ENCODE measurements at places on chromosomes 11 and 22.

DNA sequence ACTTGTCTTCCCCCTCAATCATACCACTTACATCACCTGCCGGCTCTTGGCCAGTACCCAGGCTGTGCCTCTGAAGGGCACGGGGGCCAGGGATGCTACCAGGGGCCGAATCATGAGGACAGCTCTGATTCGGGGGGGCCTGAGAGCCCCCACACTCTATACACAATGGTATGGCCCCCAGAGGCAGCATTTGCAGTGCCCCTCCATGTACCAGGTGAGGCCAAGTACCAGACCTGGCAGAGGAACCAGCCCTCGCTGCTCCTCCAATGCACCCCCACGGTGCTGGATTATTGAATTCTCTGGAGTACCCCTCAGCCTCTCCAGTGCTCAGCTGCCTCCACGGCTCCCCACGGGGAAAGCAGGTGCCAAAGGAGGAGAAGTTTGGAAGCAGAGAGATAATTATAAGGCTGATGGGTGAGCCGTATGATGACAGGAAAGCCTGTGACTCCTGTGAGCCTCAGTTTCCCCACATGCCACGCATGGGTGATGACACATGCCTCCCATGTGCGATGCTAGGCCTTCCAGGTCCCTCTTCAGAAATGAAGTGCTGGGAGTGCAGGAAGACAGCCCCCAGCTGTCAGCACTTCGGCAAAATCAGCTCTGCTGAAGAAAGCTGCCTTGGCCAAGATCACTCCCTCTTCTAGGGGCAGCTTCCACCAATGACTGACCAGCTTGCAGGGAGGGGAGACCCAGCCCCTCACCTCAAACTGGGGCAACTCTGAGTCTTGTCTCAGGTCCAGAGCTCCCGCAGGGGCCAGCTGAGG, 69.9 kb downstream of the THAP12 start:
- no peak for DNase-seq

DNA sequence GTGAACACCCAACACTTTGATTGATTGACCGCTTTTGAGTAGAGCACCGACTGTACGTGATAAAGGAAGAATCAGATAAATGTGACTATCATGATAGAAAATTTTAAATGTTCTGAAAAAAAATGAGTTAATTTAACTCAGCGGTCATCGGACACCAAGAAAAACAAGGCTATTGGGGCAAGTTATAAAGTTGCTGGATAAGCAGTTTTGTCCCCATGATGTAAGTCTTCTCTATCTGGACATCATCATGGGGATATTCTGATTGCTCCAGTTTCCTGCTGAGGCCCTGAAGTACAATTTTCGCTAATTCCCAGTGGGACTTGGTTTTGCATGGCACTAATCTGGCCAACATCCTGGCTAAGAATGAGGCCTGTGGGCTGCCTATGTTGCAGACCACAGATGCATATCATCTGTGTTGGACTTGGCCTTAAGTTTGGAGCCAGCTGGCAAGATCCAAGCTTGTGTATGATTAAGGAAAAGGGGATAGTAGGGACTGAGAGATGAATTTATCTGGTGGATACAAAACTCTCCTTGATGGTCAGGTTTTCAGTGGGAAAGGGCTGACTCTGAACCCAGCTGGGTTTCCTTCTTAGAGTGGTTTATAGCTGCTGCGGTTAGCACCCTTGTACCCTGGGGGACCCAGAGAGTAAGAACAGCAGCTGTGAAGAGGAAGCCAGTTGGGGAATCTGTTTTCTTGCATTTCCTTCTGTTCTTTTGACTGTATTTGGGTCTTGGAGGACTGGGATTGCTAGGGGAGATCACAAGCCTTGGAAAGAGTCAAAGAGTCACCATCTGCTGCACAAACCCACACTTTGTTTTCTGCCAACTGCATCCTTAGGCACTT, 118.3 kb downstream of the SEZ6L start:
- DNase-seq: no peak

- no peak for DNase-seq
Measured at GRCh38 chr11:112722876-112723275, 238.3 kb upstream of the NCAM1 start.

DNA sequence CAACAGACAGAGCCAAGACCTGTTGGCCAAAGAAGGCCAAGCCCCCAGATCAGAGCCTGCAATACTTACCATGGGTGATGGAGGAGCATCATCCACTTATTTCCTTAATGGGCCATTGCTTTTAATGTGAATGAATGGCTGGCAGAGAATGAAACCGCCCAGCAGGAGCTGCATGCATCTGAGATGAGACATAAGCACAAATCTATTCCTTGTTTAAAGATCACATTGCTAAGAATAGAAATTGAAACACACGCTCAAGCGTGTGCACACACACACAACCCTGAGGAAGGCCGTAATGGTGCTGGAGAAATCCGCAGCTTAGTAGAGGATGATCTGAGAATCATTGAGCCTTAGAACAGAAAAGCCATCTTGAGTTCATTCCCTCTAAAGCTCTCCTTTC, 5.3 kb upstream of the RRAS2 start:
- DNase-seq: no peak

- no peak for DNase-seq
Measured at GRCh38 chr11:106875013-106875412, 143.3 kb downstream of the GUCY1A2 start.

DNA sequence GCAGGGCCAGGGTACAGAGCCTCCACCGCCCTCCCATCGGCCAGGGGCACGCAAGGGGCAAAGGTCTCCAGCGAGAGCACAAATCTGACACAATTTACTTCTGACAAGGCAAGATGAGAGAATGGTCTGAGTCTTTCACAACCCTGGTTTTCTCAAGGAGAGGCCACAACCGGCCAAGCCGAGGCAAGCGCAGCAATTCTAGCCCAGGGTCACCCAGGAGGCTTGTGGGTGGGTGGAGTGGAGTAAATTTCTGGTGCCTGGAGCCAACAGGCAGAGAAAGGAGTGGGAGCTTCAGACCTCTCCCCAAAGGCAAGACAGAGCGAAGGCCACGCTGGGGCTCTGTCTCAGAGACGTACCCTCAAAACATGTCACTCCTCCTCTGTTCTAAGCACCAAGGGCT, 9.3 kb downstream of the LARGE2 start:
- DNase-seq: no peak

- no peak for DNase-seq
Measured at GRCh38 chr22:23763579-23763945, 772 bp downstream of the C22orf15 start.

DNA sequence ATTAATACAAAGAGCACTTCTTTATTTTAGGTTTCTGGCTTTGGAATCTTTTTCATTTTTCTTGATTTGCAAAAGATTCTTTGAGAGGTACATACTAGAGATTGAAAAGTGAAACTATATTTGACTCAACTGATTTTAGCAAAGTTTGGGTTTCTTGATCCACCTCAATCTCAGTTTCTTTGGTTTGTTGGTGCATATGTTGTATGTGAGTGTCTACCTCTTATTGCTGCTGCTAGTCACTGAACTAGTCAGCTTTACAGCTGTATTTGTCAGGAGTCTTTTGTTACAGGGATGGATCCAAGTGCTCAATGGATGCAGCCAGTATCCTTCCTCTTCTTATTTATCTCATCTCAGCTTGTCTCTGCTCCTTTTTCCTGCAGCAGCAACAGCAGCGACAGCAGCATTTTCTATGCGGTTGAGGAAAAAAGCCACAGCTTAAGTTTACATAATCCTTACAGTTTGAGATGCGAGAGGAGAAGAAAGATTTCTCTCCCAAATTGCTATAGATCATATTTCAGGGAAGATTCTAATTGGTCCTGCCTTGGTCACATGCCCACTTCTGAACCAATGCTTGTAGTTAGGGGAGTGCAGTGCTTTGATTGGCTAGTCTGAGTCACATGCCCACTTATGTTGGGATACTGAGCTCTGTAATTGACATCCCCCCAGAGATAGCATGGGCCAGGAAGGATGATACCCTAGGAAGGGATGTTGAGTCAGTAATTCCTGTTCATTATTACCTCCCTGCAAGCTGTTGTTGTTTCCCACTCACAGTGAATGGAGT, 10.0 kb upstream of the ZNRF3 start:
- DNase-seq: no peak

- no peak for DNase-seq
Measured at GRCh38 chr11:18757811-18758210, 31.8 kb upstream of the IGSF22 start.

- DNase-seq: no peak
Measured at GRCh38 chr22:29096736-29097669, 24.2 kb downstream of the KREMEN1 start.

DNA sequence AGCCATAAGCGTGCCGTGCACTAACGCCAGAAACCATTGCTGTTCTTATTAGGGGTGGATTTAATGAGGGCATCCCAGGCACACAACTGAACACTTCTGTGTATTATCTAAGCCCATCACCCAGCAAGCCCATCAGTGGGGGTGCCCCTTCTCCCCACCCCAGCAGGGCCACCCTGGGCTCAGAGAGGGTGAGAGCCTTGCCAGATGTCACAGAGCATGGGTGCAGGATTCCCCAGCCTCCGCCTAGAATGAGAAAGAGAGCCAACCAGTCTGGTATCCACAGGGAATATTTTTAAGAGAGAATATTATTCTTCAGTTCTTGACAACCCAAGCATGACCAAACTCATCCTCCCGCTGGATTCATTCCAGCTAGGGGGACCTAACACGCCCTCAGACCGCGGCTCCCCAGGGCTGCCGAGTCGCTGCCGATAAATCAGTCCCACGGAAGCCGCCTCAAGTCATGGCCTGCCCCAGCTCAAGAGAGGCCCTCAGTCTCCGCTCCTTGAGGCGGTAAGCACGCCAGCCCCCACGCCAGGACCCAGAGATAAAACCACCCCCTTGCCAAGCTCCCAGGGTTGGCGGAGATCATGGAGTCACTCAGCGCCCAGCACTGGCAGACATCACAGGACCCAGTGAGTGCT, 47.2 kb downstream of the MN1 start:
- no peak for DNase-seq

GRCh38 chr11:57476047-57476756, 15.9 kb downstream of the RTN4RL2 start:
- DNase-seq: no peak

GRCh38 chr22:38180841-38181452, 683 bp downstream of the PLA2G6 start:
- peak; percentile 97 for DNase-seq

- DNase-seq: no peak
Measured at GRCh38 chr11:17014321-17014832, at the start of gene PLEKHA7. Gene PLEKHA7 (minus strand): TSS chr11:17014414. CDS start chr11:17014401, 13 bp downstream.

- no peak for DNase-seq
Measured at GRCh38 chr22:40334899-40335298, 11.4 kb upstream of the ADSL start.

GRCh38 chr11:22407921-22408320, 69.7 kb downstream of the SLC17A6 start:
- no peak for DNase-seq

GRCh38 chr22:47919001-47919441, 1156.6 kb downstream of the TBC1D22A start:
- no peak for DNase-seq

DNA sequence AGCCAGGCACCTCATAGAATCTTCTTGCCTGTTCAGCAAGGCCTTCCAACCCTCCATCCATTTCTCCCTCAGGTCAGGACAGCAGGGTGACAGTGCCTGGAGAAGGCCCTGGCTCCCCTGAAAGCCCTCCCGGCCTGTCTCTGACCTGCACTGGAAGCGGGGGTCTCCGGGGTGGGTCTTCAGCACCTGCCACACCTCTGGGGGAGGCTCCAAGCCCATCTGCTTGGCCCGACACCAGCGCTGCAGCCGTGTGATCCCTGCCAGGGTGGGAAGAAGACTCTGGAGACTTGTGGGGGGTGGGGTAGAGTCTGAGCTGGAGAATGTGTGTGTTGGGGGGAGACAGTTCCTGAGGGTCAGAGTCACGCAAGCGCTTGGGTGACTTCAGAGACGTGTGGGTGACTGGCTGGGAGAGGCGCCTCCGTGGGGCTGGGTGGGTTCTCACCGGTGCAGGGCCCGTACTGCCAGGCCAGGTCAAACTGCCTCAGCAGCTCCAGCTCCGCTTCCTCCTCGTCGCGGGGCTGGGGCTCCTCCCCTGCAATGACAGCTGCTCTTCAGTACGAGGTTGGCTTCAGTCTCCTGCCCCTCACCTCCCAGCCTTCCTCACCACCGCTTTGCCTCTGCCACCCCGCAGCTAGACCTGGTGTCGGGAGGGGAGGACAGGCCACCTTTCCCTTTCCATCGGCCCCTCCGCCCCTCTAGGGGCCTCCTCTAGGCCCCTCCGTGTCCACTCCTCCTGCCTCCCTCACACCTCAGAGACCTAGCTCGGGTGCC, 615 bp downstream of the POLD4 start:
- DNase-seq: peak; percentile 52

DNA sequence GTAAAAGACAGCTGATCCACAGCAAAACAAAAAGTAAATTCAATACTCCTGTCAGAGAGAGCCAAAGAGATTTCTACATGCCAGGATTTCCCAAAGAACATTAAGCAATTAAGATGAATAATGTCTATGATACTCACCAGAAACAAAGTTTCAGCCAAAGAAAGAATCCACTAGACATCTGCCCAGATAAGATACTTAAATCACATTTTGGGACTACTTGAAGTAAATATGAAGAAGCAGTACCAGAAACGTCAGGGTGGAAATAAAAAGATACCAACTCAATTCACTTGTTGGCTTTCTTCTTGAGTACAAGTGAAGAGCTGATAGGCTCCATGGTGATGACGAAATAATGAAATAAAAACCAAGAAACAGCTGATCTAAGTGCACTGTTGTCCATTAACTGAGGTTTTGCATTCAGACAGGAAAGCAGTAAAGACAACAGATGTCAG, 31.6 kb upstream of the ARHGAP32 start:
- peak; percentile 40 for DNase-seq

DNA sequence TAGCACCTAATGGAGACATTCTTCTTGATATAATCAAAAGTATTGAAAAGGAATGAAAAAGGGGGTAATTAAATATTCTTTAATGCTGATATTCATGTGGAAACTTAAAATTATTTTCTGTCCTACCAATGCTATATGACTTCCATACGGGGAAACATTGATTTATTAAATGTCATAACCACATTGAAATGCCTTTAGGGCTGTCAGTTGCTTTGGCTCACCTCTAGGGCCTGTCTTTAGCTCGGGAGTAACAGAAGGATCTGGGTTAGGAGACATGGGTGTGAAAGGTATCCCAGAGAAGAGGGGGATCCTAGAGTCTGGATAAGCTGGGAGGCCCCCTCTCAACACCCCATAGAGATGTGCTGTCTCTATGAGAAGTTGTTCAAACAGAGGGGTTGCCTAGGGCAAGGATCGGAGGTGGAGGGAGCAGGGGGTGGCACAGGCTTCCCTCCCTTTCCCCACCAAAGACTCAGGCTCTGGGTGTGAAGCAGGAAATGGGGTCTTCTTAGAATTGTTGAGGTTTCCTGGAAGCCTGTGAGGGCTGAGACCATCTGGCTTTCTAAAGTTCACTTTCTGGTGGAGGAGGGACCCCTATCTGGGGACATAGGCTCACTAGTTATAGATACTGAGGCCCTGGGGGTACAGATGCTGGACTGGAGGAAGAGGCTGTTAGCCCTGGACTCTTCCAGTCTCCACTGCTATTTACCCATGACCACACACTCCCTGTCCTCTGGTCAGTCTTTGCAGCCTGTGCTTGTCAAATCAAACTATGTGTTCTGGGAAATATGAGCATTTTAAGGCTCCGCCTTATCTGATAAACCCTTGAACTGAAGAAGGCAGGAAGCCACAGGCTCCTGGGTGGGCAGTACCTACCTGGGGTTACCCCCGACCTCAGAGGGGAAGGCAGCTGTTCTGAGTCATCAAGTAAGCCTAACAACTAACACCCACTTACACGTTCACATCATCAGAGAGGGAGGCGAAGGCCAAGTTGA, 55.8 kb upstream of the RRAS2 start:
- peak; percentile 24 for DNase-seq
